ENCODE measurements at places on chromosomes 13 and 19.

- DNase-seq: no peak
Measured at GRCh38 chr19:4979211-4979807, 10.4 kb downstream of the KDM4B start.

- no peak for DNase-seq
Measured at GRCh38 chr19:41521931-41522555, 53.9 kb upstream of the CEACAM21 start.

GRCh38 chr19:55158848-55159749 is 1.6 kb upstream of the TNNI3 start:
- DNase-seq: peak; percentile 50

- DNase-seq: no peak
Measured at GRCh38 chr13:36870050-36870692, 49.9 kb downstream of the SMAD9 start.

DNA sequence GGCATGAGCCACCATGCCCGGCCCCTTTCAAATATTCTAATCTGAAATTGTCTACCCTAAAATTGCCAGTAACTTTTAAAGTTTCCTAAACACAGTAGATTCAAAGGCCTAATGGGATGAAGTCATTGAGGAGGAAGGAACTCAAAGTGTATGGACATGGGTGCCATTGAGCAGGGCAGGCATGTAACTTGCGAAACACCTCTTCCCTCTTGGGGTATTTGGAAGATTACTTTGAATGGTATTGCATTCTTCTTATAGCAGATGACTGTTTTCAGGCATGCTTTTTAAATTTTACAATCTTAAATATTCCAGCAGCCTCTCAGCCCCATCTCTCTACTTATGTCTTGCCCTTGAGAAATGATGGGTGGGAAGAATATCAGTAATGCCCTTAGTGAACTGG is 21.0 kb downstream of the TM9SF2 start:
- peak; percentile 23 for DNase-seq

Data from fibroblast of skin of scalp (primary cell).